NCI-H1092 (cell line): ENCODE measurements at places on chromosomes 1 and 21.

DNA sequence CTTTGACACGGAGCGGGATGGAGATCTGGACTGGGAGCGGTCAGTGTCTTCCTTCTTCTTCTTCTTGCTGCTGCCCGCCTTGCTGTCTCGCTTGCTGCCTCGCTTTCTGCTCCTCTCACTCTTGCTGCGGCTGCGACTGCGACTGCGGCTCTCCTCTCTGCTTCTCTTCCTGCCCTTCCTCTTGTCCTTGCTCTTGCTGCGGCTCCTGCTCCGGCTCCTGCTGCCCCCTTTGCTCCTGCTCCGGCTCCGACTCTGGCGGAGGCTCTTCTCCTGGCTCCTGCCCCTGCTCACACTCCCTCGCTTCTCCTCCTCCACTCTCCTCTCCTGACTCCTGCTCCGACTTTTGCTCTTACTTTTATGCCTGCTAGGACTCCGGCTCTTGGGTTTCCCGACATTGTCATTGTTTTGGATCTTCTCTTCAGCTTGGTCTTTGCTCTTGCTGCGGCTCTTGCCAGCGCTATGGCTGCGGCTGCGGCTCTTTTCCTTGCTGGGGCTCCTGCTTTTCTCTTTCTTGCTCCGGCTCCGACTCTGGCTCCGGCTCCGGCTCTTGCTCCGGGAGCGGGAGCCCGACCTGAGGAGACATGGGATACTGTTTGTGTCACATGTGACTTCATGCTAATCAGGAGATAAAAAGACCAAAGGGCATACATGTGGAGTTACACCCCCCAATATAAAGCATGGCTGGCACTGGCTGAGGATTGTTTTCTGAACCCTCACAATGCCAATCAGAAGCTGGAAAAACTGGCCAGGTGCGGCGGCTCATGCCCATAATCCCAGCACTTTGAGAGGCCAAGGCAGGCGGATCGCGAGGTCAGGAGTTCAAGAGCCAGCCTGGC is 25.2 kb upstream of the TMEM200B start:
- DNase-seq, result no peak

DNA sequence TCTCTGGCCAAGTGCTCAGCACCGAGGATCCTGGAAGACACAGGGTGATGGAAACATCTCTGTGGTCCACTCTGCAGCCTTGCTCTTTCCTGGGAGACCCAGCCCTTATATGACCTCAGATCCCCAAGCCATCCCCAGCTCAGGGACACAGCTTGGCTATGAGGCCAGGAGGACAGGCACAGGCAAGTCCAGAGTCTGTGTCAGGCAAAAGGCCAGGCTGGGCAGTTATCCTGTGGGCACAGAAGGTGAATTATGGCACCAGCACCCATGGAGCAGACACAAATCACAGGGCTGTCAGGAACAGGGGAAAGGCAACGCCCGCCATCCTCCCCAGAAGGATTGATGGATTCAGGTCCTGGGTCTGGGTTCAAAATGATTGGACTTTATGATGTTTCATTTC is 52.1 kb upstream of the SCMH1 start:
- DNase-seq, result no peak

GRCh38 chr1:203188686-203189232 is 2.3 kb upstream of the CHI3L1 start:
- no peak for DNase-seq

DNA sequence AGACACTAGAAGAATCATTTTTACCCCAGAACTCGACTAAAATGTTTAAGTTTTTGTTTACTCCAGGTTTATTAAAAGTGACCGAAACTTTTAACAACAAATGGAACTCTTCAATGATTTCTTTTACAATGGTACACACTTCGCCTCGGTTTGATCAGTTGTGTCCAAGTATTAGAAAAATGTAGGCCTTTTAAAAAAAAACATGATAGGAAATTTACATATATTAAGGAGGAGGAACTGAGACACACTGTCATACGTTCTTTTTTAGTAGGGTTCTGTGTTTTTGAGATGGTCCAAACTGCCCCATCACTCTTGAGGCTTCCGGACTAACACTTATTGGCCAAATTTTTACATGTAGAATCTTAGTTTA is 1.3 kb downstream of the PRDM2 start:
- no peak for DNase-seq

GRCh38 chr1:169098380-169098779 is 8.1 kb upstream of the ATP1B1 start:
- DNase-seq, result no peak

- no peak for DNase-seq
These were observed 394.2 kb upstream of the LYPLAL1 start for GRCh38 chr1:218779341-218780100.

DNA sequence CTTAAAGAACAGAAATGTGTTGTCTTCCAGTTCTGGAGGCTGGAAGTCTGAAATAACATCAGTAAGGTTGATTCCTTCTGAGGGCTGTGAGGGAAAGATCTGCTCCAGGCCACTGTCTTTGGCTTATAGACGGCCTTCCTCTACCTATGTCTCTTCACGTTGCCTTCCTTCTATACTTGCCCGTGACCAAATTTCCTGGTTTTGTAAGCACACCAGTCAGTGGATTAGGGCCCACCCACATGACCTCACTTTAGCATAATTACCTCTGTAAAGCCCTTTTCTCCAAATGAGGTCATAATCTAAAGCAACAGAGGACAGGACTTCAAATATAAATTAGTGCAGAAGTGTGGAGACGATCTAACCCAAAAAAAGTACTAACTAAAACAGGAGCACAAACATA is 231.6 kb downstream of the NRIP1 start:
- DNase-seq, result no peak

DNA sequence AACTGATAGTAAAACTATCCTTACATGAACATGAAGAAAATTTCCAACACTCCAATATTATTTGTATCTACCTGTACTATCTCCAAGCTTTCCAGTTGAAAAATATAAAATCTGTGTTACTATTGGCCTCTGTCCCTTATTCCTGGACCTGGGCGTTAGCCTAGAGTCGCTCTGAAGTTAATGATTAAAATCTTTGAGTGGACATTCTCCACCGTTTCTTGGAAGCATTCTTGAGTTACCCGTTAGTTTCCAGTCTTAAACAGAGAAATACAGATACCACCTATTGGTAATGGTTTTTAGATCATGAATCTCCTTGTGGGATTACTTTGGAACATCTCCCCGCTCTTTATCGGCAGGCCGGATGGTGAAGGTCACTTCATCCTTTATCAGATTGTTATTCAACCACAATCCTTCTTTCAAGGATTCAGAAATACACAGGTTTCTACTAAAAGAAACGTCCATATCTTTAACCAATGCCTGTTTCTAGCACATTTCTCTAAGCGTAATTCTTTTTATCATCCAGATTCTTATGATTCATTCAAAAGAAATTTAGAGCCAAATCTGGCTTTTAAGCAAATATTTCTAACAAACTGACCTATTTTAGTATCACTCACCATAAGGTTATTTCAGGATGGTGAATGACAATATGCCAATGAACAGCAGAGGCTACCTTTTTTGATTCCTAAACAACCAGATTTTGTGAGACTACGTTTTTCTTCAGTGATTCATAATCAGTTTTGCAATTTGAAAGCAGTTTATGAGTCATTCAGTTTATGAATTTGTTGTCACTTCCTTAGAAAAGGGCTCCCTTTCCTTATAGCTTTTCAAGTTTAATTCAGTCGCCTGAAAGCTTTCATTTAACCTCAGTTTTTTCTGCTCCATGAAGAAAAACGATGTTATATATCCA is 70.2 kb upstream of the ERRFI1 start:
- DNase-seq, result no peak

DNA sequence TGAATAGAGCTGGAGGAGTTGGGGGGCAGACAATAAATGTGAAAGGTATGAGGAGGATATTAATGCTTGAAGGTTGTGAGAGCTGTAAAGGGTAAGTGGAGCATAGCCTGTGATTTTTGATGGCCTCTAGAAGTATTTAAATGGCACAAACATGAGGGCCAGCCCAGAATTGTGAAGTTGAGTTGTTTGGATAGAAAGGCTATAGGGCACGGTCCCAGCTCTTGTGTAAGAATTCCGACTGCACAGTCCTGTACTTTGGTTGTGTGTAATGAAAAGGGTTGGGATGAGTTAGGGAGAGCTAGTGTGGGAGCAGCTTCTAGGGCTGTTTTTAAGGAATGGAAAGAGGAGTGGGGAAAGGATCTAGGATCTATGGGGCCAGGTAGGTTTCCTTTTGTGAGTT is 665.5 kb downstream of the USP25 start:
- DNase-seq, result no peak

DNA sequence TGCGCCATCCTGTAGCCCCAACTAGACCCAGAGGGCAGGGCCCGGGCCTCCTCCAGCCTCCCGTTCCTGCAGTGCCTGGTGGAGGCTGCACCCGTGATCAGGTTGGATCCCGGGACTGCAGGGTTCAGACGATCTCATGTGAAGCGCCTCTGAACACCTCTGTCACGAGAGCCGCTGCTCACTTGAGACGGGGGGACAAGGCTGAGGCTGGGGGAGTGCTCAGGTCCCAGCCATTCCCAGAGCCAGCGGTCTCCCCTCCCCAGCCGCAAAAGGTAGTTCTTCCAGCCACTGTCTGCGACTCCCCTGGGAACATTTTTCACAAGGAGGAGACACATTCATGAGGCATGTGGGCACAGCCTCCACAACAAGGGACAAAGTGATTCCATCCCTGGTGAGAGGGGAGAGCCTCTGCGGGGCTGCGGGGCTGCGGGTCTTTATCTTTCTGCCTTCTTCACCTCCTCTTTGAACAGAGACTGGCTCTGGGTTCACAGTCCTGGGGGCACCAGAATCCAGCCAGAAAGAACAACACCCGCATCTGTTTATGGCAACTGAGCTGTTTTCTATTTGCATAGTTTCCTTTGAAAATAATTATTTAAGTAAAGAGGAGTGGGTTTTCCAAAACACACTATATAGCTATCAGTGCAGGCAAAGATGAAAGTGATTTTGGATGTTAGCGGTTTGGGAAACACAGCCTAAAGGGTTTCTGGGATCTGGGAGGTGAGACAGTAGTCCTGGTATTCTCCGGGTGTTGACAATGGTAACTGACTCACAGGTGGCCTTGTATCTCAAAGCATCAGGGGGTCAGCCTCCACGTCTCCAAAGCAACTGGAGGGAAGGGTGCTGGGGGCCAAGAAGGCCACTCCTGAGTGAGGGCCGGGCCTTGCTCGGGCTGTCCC is 13.0 kb upstream of the LDLRAP1 start:
- no peak for DNase-seq

- peak; percentile 74 for DNase-seq
These were observed 18.3 kb upstream of the ARID1A start for GRCh38 chr1:26677306-26678115.

DNA sequence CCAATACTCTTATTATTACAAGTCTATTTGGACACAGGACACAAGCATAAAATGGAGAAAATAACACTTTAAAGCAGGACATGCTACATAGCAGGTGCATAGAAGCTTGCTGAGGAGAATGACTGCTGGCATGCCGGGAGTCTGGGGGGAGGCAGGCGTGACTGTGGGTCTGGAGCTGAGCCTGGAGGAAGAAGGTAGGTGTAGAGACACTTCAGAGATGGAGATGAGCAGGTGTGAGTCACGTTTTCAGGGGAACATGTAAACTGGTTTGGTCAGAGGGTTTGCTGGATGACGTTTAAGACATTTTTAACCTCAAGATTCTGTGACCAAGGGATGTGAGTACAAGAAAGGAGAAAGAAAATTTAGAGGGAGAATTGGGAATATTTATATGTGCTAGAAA is 24.5 kb downstream of the OSCP1 start:
- DNase-seq, result no peak

GRCh38 chr1:228975238-228975907 is 240.1 kb downstream of the RHOU start:
- DNase-seq, result no peak

- DNase-seq, result no peak
These were observed 34.9 kb downstream of the IGSF21 start for GRCh38 chr1:18142471-18142870.

DNA sequence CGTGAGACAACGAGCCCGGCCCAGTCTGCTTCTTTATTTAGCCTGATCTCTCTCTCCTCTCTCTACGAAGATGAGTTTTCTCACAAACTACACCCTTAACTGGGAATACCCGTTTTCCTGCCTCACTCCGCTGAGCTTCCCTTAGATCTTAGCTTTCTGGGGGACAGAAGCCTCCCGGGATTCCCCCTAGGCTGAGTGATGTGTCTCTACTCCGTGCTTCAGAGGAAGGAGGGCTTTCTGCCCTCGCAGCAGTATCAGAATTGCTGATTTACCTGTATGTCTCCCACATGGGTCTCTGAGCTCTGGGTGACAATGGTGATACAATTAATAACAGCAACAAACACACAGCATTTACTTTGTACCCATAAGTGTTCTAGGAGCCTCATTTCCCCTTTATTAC is 1.0 kb downstream of the ZBTB17 start:
- no peak for DNase-seq

DNA sequence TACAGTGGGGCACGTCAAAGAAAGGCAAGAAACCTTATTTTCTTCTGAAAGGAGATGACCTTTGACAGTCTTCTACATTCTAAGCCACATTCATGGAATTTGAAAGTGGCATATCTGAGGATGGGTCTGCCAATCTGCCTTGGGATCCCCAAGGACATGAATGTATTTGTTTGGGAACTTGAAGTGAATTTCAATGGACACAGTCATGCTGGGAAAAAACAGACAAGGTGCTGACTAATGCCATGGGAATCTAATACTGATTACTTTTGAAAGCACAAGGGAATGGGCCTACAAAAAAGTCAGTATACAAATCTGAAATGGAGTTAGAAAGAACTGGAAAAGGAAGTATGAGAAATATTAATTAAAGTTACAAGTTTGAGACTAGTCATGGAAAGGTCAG is 128.8 kb downstream of the KCNJ6 start:
- DNase-seq, result no peak

GRCh38 chr1:160744199-160744851 is 5.3 kb downstream of the SLAMF7 start:
- no peak for DNase-seq

GRCh38 chr1:152061952-152062351 is 25.1 kb upstream of the S100A11 start:
- no peak for DNase-seq

- no peak for DNase-seq
These were observed 15.3 kb upstream of the SRSF4 start for GRCh38 chr1:29196863-29197589.

DNA sequence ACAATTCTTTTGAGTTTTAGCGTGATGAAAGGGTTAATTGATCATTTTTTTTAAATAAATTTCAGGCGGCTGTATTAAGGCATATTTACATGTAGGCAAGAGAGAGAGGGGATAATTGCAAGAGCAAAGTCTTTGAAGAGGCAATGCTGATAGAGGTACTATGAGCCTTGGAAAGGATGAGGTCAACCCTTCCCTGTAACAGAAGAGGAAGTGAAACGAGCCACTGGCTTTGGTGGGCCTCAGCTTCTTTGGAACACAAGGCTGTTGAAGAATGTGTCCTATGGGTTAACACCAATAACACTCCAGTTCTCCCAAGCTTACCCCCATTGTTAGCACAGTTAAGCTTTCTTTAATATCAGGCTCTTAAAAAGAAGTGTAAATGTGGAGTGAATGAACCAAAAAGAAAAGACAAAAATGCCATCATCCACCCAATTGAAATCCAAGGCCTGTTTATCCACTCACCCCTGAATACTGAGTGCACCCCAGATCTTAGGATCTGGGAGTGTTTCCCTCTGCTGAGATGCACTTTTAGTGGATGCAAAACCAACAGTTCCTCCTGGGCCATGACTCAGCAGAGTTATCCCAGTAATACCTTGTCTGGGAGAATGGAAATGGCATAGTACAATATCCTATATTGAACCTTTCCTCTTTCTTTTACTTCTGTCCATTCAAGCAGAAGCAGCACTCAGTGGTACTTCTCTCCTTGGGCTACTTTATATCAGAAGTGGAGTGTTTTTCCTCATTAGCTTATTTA is 216.4 kb downstream of the SLC44A5 start:
- DNase-seq, result no peak

- DNase-seq, result no peak
These were observed 299.4 kb downstream of the RYR2 start for GRCh38 chr1:237341391-237341790.
